Stimulated activated CD4-positive, alpha-beta T cell treated with anti-CD3 and anti-CD28 coated beads, TNF-alpha, amount 100 ng/mL, for 1 hour (primary cell): ENCODE measurements at places on chromosomes 11 and 22.

- DNase-seq, result no peak
Measured at GRCh38 chr11:80136991-80137390, 696.2 kb upstream of the TENM4 start.

GRCh38 chr11:75663808-75664207 lies 5.0 kb downstream of the MAP6 start:
- no peak for DNase-seq

- no peak for DNase-seq
Measured at GRCh38 chr22:20634560-20635226, 127.3 kb downstream of the MED15 start.

DNA sequence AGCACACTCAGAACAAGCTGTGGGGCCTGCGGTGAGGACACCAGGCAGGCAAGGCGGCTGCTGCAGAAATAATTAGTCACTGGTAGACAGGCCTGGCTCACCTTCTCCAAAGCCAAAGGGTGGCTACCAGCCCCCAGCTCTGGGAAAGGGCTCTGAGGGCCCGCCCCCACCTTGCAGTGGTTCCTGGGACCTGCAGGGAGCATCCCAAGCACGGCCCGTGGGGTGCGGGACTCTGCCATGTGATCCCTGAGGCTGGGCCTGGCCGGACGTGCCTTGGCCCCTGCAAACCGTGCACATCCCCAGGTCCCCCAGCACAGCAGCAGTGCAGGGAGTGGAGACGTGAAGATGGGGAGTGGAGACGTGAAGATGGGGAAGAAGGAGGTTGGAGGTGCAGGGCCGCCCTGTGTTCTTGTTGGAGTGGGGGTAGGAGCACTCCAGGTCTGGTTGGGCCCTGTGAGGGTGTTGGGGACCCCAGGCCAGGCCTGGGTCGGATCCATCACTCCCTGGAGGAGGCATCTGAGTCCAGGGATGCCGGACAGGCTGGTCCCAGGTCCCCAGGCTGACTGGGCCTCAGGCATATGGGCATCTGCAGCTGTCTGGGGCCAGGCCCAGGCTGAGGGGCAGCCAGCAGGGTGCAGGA lies 41.9 kb downstream of the RTN4R start:
- DNase-seq, result no peak

- no peak for DNase-seq
Measured at GRCh38 chr22:48895831-48896765, 931.6 kb downstream of the BRD1 start.

- DNase-seq, result no peak
Measured at GRCh38 chr11:22786475-22786874, 43.1 kb downstream of the SVIP start.

DNA sequence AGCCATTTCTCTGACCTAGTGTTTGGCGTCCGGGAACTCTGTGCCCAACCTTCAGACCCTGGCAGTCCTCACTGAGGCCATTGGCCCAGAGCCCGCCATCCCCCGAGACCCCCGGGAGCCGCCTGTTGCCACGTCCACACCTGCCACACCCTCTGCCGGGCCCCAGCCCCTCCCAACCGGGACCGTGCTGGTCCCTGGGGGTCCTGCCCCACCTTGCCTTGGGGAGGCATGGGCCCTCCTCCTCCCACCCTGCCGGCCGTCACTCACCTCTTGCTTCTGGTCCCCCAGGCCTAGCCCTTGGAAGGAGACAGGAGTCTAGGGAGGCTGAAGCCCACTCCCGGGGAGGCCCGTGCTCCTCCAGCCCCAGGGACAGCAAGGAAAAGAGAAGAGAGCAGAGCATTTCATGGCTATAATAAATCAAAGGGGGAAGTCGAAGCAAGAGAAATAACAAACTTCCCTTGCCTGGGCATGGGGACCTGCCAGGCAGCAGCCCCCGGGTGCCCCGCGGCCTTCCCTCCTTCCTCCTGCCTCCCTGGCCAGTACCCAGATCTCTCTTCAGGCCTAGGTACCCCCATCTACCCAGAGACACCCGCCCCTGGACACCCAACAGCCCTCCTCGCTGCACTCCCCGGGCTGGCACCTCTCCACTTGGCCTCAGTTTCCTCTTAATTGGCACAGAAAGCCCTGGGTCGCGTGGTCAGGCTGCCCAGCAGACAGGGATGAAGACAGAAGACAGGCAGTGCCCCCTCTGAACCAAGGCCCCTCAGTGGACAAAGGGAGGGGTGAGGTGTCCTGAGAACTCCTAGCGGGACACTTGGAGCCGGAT lies 13.0 kb upstream of the SLC39A13 start:
- DNase-seq, result no peak

GRCh38 chr11:38553148-38553547 lies 1955.1 kb upstream of the RAG2 start:
- DNase-seq, result no peak

- no peak for DNase-seq
Measured at GRCh38 chr11:64546600-64546999, 44.4 kb upstream of the SLC22A12 start.

- no peak for DNase-seq
Measured at GRCh38 chr11:67680696-67681470, 6.5 kb upstream of the ALDH3B2 start.

DNA sequence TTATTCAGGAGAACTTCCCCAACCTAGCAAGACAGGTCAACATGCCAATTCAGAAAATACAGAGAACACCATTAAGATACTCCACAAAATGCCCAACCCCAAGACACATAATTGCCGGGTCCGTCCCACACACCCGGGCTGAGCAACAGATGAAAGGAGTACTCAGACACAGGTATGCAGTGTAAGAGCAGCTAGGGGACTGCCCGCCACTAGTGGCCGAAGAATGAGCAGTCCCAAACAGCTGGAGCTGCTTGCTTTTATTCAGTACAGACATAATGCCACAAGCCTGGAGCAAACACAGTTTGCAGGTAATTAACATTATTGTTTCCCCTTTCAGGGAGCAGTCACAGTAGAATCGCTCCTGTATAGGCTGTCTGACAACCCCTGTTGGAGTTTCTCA lies 364.6 kb downstream of the LUZP2 start:
- DNase-seq, result no peak

- DNase-seq, result no peak
Measured at GRCh38 chr22:37187891-37188761, at the start of gene C1QTNF6. Gene C1QTNF6 (minus strand): TSS chr22:37188247. CDS start chr22:37188213, 34 bp downstream.

- DNase-seq, result no peak
Measured at GRCh38 chr22:35938226-35938625, 90.4 kb downstream of the RBFOX2 start.

GRCh38 chr11:61766353-61766841 lies 14.0 kb downstream of the MYRF start:
- DNase-seq, result no peak

DNA sequence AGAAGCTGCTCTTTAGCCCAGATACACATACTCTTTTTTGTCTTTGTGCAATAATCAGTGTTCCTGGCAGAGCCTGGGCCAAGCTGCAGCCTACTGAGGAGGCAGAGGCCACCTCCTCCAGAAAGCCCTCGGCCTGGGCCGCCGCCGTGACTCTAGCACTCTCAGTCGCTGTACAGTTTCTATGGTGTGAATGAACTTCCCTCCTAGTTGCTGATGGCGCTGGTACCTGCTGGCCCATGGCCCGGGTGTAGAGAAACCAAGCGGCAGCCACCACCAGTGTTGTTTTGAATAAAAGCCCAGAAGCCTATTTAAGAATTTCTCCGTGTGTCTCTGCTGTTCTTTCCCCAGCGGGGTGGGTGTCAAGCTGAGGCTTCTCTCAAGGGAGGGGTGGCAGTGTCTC lies 118.9 kb downstream of the CACNA1I start:
- DNase-seq, result no peak

GRCh38 chr11:73137262-73137943 lies 4.7 kb downstream of the FCHSD2 start:
- no peak for DNase-seq

DNA sequence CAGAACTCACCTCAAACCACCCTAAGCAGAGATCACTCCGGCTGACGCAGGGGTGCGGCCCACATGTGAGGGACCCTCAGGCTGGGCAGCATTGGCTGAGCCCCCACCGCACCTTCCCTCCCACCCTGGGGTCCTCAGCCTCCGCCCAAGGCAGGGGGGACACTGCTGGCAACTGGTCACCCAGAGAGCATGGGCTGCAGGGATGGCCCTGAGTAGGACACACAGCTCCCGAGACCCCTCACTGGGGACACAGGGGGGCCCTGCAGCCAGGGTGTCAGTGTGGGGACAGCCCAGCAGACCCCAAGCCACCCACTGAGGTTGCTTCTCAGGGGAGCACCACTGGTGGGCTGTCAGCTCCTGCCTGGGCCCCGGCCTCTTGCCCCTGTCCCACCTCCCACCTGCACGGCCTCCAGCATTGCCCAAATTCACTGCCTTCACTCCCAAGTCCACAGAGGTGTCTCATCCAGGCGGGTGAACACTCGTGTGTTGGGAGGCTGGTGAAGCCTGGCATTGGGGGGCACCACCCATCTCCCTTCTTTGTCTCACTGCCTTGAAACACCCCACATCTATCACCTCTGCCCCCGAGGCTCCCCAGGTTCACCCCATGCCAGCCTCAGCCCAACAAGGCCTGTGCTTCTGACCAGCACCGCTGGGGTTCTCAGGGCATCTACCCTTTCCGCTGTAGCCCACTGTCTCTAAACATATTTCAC lies 4.7 kb downstream of the C11orf21 start:
- DNase-seq, result no peak

DNA sequence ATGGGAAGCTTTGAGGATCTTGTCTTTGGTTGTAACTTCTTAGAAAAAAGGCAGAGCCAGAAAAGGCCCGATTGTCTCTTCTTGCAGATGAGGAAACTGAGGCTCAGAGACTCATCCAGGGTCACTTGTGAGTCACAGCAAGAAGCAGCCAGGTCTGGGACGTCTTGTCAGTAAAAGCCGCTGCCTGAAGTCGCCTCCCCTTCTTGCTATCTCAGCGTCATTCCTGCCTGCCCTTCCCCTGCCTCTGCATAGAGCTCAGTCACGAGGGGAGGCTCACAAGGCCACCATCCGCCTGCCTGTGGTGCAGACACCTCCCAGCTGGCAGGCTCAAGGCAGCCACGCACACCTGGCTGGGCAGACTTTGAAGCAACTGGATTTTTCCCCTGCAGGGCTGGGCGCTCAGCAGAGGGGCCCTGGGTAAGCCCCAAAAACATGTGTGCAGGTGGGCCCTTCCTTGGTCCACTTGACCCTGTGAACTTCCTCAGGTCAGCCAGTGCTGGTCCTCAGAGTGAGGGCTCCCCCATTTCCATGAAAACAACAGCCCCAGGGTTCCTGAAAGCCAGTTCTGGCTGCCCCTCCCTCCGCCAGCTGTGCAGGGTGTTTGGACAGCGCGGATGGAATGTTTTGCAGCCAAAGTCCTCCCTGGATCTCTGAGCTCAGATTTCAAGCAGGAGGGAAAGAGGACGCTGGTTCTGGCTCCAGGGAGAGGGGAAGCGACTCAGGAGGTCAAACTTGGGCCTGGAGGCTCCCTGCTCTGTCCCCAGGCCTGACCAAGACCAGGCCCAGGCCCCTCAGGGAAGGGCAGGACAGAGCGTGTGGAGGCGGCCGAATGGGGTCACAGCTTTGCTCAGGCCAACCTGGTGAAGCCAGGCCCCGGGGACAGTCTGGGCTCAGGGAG lies 6.0 kb upstream of the RAB3IL1 start:
- DNase-seq, result no peak

DNA sequence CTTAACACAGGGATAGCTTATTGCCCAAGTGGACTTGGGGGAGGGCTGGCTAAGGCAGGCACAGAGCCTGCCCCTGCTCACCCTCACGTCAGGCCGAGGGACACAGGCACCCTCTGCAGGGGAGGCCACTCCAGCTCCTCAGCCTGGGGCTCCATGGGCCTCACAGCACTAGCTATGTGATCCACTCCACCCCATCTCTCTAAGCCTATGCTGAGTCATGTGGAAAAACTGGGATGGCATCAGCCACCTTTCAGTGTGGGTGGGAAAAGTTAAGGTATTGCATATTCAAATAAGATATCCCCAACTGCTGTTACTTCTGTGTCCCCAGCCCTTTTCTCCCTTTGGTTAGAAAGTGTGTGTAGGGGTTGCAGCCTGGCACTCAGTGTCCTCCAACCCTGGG lies 22.3 kb downstream of the RANGAP1 start:
- DNase-seq, result no peak

DNA sequence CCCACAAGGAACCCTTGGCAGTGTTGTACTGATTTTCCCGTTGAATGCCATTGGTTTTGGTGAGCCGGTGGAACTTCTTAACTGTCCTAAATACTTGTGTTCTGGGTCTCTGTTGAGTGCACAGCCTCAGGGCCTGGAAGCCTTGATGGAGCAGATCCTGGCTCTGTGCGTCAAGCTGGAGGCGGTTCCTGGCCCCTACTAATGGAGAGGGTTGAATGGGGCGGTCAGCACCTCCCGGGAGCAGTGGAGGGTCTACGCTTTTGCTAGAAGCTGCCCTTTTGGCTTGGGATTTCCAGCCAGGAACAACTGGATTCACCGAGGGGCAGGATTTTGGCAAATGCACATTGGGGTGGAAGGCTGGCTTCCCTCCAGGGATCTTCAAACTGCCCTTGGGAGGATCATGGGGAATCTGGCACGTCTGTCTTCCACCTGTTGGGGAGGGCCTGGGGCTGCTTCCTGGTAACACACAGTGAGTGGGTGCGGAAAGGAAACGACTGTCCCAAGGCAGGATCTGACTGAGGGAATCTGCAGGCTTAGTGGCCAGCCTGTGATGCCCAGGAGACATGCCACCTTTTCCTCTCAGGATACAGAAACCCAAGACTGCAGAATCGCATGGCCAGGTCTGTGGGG lies 6.9 kb upstream of the OSBPL5 start:
- no peak for DNase-seq

- no peak for DNase-seq
Measured at GRCh38 chr11:76049511-76049910, 156.8 kb downstream of the WNT11 start.

- DNase-seq, result no peak
Measured at GRCh38 chr22:20092477-20092854, 12.4 kb downstream of the DGCR8 start.
